A673 (cell line): ENCODE measurements at places on chromosomes 5 and 9. TPM values are rescaled to one million over a fixed set of nuclear protein-coding genes. Genes with fewer than 3 reads are reported as not detected.

Gene ADGRV1
- total RNA-seq, result 4.0 and 6.8 TPM in 2 replicates

Gene CCDC171
- total RNA-seq, result 72.5 and 77.4 TPM in 2 replicates

Gene OTULINL
- total RNA-seq, result 0.13 and 0.59 TPM in 2 replicates

Gene KCNMB1
- not detected in 2 replicates for total RNA-seq

Gene PCDHB12
- 5.1 and 6.7 TPM in 2 replicates for total RNA-seq

Gene ATP6V1G1
- 122 and 132 TPM in 2 replicates for total RNA-seq

Gene PCDHB5
- total RNA-seq, result 21.0 and 23.6 TPM in 2 replicates

Gene FAT2
- total RNA-seq, result not detected in 2 replicates

Gene LCN1
- total RNA-seq, result not detected in 2 replicates

Gene ORM1
- total RNA-seq, result not detected in 2 replicates

Gene IFNK
- total RNA-seq, result not detected in 2 replicates

Gene OR5C1
- not detected in 2 replicates for total RNA-seq

Gene C9orf50
- total RNA-seq, result 0.28 TPM in 1 of 2 replicates, not detected in the other

Gene PAIP2
- total RNA-seq, result 95.0 and 108 TPM in 2 replicates

Gene FOXE1
- not detected in 2 replicates for total RNA-seq

Gene DDX4
- total RNA-seq, result not detected in 2 replicates

Gene FCN2
- not detected in 2 replicates for total RNA-seq

Gene CEMIP2
- total RNA-seq, result 31.8 and 32.9 TPM in 2 replicates

Gene TAF11L5
- 1.4 and 1.7 TPM in 2 replicates for total RNA-seq

Gene ANKRD18B
- total RNA-seq, result not detected in 2 replicates

Gene IQGAP2
- 26.8 and 34.0 TPM in 2 replicates for total RNA-seq

Gene AQP7
- not detected in 2 replicates for total RNA-seq

Gene COL23A1
- 0.42 TPM in 1 of 2 replicates, not detected in the other for total RNA-seq

Gene FAM193B
- total RNA-seq, result 43.8 and 53.5 TPM in 2 replicates

Gene C8G
- total RNA-seq, result 0.74 and 0.75 TPM in 2 replicates

Gene PTGS1
- total RNA-seq, result not detected in 2 replicates

Gene SPATA31C1
- total RNA-seq, result not detected in 2 replicates

Gene PTGR1
- 20.9 and 29.7 TPM in 2 replicates for total RNA-seq

Gene ABL1
- total RNA-seq, result 78.6 and 81.3 TPM in 2 replicates

Gene DBH
- not detected in 2 replicates for total RNA-seq

Gene NSG2
- 0.37 and 0.60 TPM in 2 replicates for total RNA-seq

Gene PCDHGB1
- 7.6 TPM in 2 replicates for total RNA-seq

Gene GPR151
- not detected in 2 replicates for total RNA-seq

Gene PLAC8L1
- 1.9 and 2.7 TPM in 2 replicates for total RNA-seq

Gene FBP1
- not detected in 2 replicates for total RNA-seq

Gene HCN1
- 0.04 and 0.09 TPM in 2 replicates for total RNA-seq

Gene MOB3B
- total RNA-seq, result 0.19 and 0.31 TPM in 2 replicates

Gene SLC6A19
- not detected in 2 replicates for total RNA-seq

Gene PCDHB15
- 1.2 and 2.3 TPM in 2 replicates for total RNA-seq

Gene CCDC152
- total RNA-seq, result 11.2 and 11.6 TPM in 2 replicates

Gene HSD17B3
- not detected in 2 replicates for total RNA-seq

Gene MARCOL
- not detected in 2 replicates for total RNA-seq

Gene RANBP17
- not detected in 2 replicates for total RNA-seq

Gene MRPL41
- 66.6 and 67.4 TPM in 2 replicates for total RNA-seq

Gene AGXT2
- not detected in 2 replicates for total RNA-seq

Gene WWC1
- total RNA-seq, result 8.2 and 8.8 TPM in 2 replicates

Gene IL7R
- 4.2 and 7.7 TPM in 2 replicates for total RNA-seq

Gene SLC4A9
- 0.26 TPM in 1 of 2 replicates, not detected in the other for total RNA-seq

Gene LRRC19
- total RNA-seq, result not detected in 2 replicates

Gene ACOT12
- total RNA-seq, result not detected in 2 replicates

Gene GPX8
- total RNA-seq, result 52.2 and 54.7 TPM in 2 replicates

Gene MCTP1
- 18.1 and 25.8 TPM in 2 replicates for total RNA-seq

Gene PRR7
- 3.0 and 5.3 TPM in 2 replicates for total RNA-seq

Gene PCDHB1
- 0.04 and 0.06 TPM in 2 replicates for total RNA-seq
